ENCODE measurements at places on chromosomes 2 and 18. TPM values are rescaled to one million over a fixed set of nuclear protein-coding genes. Genes with fewer than 3 reads are reported as not detected.

DNA sequence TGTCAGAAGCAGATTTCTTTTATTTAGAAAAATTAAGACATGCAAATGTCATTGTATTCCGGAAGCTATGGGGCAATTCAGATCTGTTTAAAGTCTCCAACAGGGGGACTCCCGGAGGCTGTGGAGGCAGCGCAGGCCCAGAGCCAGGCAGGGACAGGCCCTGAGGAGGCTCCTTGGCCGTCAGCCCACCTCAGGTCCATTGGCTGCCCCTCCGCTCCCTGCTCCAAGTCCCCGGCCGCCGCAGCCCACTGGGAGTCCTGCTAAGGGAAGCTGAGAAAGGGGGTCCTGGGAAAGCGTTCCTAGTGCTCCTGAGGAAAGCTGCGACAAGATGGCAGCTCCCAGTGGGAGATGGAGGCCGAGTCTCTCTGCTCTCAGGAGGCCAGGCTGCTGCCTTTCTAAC is 20.0 kb upstream of the LYPD6 start:
- DNase-seq: peak; percentile 67

GRCh38 chr2:159759577-159759976 is 38.4 kb downstream of the CD302 start:
- no peak for DNase-seq

DNA sequence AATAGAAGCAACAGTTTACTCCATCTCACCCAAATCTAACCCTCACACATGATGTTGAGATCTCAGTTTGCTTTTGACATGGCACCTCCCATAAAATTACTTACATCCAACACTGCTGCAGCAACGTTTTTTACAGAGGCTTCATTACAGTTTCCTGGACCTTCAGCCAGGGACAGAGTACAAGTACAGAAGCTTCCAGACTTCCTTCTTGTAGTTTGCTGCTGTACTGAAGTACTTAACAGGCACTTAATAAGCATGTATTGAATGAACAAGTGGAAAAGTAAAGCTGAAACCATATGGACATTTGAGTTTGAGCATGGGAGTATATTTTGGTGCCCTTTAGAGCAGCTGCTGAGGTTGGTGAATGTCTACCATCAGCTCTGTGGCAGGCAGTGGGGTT is 514.2 kb downstream of the PTPRM start:
- no peak for DNase-seq

The TBR1 gene
- total RNA-seq: not detected

The TPO gene
- 6.6 TPM for total RNA-seq

- no peak for DNase-seq
Measured at GRCh38 chr18:7524786-7525185, 42.3 kb upstream of the PTPRM start.

The CPLX4 gene
- not detected for total RNA-seq

DNA sequence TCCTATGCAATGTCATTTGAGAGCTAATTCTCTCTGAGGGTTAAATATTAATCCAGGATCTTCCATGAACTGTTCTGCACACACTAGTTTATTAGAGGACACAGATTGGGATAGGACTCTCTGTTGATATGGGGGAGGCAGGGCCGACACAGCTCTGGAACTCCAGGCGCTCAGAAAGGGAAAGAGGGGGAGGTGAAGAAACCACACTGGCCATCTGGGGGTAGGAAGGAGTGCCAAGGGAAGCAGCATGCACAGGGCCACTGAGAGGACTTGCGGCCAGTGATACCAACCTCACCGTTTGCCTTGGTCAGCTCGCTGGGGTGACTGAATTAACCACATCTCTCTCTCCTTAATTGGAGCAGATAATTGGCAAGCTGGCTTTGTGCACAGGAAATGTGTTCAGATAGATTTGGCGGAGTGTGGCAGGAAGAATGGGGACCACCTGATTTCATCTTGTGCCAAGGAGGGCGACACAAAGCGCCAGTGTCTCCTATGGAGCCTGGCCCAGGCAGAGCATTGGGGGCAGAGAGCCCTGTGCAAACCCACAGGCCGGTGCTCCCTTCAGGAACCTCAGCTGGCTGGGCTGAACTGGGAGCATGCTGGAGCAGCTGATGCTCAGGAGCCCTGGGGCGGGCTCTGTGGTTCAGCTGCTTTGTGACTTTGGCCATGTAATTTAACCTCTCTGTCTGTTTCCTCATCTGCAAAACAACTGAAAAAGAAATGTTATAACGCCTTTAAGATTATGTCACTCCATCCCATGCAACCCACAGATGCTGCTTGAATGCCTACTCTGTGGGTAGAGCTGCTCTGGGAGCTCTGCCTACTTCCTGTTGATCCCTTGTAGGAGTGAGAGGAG is 114.7 kb upstream of the STON1 start:
- no peak for DNase-seq

DNA sequence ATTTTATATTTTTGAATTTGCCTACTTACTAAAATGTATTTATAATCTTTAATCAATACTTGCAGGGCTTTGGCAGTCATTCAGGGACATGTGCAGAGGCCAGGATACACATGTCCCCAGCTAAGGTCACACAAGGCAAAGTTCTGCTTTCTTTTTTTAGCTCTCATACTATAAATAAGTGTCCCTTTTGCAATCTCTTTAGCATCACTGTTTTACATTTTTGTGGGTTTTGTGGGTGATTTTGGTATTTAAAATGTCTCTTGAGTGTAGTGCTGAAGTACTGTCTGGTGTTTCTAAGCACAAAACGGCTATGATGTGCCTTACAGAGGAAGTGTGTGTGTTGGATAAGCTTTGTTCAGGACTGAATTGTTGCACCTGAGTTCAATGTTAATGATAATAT is 309.0 kb upstream of the GULP1 start:
- DNase-seq: no peak

DNA sequence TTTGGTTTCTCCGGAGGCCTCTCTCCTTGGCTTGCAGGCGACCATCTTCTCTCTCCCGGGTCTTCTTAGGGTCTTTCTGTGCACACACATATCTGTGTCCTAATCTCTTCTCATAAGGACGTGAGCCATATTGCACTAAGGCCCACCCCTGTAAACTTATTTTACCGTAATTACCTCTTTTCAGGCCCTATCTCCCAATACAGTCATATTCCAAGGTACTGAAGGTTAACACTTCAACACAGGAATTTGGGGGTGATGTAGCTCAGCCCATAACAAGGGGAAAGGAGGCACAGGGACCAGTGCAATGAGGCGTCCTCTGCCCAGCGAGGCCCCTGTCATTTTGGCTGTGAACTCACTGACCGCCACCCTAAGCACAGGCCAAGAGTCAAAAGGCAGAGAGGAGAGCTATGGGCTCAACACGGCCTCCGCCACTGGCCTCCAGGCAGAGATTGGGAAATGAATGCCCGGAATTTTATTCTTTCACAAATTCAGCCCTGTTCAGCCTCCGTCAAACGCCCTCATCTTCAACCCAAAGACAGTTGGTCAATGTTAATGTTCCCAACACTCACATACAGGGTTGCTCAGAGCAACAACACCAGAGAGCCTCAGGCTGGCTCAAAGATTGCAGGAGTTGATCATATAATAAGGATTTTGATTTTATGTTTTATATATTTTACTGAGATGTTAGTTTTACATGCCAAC is 15.9 kb upstream of the NMUR1 start:
- no peak for DNase-seq

The DUSP19 gene
- 8.1 TPM for total RNA-seq

- peak; percentile 83 for DNase-seq
Measured at GRCh38 chr2:112055730-112056625, 909 bp downstream of the TMEM87B start.

GRCh38 chr2:43400508-43400907 is 174.1 kb upstream of the ZFP36L2 start:
- no peak for DNase-seq
